ENCODE measurements at places on chromosomes 12 and 14.

- DNase-seq = no peak
Observed at GRCh38 chr12:113081873-113082272, 25.3 kb downstream of the DTX1 start.

DNA sequence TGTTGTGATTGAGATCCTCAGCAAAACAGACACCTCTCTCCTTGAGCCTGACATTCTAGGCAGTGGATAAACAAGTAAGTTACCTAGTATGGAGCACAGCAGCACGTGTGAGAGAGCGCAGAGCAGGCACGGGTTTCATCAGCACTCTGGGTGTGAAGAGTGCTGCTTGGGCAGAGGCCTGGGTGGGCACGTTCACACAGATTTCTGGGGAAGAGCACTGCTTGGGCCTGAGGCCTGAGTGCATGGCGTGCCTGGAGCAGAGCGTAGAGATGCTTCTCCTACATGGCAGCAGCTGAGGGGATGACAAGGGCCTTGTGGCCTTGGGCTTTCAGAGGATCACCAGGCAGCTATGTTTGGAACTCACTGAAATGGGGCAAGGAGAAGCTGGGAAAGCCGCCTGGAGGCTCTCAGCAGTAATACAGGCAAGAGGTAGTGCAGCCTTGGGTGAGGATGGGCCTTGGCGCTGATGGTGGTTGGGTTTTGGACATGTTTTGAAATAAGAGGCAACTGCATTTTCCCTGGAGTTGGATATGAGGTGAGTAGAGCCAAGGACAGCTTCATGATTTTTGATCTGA, 17.6 kb downstream of the CKB start:
- DNase-seq = no peak

DNA sequence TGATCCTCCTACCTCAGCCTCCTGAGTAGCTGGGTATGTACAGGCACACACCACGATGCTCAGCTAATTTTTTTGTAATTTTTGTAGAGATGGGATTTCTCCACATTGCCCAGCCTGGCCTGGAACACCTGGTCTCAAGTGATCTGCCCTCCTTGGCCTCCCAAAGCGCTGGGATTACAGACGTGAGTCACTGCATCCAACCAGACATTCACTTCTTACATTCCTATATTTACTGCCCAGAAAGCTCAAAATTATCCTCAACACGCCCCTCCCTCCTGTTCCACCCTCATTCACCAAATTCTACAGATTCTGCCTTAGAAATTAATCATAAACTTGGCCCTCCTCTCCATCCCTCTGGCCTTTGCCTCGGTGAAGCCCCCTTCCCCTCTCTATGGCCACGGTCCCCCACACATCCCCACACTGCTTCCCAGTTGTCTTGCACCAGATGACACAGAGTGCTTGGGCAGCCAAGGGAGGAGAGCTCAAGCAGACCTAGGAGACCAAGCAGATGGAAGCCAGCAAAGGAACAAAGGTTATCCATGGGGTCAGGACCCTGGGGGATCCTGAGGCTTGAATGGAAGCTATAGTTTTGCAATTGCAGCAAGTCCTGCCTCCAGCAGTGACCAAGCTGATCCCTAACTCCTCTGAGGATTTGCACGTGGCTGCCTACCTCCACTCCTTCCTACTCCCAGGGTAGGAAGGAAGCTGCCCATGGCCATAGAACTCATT, 213.2 kb upstream of the FOXN3 start:
- DNase-seq = no peak

DNA sequence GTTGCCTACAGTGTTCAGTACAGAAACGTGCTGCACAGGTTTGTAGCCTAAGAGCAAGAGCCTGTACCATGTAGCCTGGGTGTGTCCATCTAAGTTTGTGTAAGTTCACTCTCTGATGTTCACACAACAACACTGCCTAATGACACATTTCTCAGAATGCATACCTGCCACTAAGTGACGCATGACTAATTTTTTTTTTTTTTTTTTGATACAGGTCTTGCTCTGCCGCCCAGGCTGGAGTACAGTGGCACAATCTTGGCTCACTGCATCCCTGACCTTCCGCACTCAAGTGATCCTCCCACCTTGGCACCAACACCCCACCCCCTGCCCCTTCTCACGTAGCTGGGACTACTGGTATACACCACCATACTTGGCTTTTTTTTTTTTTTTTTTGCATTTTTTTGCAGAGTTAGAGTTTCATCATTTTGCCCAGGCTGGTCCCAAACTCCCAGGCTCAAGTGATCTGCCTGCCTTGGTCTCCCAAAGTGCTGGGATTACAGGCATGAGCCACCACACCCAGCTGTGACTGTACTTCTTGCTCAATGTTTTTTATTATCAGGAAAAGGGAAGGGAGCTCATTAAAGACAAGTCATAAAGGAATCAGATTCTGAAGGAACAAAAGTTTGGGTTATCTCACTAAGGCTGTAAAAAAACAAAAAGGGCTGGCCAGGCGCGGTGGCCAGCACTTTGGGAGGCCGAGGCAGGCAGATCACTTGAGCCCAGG, 10.0 kb upstream of the CDC42BPB start:
- DNase-seq = no peak

- DNase-seq = no peak
Observed at GRCh38 chr14:23380197-23380914, 3.5 kb downstream of the CMTM5 start.

GRCh38 chr12:65004270-65004669, 116.8 kb downstream of the WIF1 start:
- no peak for DNase-seq

DNA sequence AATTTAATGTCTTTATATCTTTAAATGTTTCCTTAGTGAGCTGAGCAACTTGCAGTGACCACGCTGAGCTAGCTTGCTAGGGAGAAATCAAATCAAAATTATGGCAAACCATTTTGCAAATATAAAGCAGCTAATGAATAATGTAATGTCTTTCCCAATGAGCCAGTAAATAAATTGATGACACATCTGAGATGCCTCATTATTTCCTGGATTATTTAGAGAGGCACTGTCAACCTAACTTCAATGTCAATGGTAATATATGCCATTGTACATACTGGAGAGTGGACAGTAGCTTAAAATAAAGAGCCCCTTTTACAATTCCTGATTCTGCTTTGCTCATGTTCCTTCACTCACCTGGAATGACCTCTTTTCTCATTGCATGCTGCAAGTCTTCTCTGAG, 182.6 kb downstream of the PHLDA1 start:
- no peak for DNase-seq

DNA sequence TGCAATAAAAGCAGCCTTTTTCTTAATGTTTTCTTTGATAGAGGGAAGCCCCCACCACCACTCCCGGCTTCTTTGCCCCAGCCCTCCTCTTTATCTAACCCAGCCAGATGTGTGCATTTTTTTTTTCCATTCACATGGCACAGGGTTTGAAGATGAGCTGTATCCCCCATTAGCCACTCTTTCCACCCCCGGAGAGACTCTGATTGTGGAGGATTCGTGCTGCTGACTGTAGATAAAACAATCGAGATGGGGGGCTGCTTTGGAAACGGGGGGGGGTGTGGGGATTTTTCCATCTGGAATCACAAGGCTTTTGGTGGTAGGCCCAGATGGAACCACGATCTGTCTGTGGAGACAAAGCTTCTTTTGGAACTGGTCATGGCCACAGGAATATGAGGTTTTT, 46.2 kb upstream of the VASH1 start:
- no peak for DNase-seq

GRCh38 chr14:78782551-78782950, 612.4 kb downstream of the NRXN3 start:
- no peak for DNase-seq

DNA sequence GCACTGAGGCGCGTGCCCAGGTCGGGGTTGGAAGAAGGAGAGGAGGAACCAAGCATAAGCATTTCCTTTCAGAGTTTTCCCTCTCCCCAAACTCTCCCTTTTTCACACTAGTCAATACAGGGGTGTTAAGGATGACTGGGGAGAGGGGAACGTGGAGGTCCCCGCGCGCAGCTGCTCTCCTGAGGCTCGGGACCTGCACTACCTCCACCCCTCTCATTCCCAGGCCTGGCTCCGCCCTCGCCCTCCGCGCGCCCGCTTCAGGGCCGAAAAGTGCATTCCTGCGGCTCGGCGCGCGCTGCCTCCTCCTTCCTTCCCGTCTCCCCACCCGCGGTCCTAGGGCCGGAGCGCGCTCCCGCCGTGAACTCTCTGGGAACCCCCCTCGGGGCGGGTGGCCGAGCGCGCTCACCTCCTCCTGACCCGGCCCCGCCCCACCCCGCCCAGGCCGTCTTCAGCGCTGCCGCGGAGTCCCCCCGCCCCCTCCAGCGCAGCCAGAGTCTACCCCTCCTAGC, 11.3 kb downstream of the RARG start:
- peak; percentile 70 for DNase-seq

DNA sequence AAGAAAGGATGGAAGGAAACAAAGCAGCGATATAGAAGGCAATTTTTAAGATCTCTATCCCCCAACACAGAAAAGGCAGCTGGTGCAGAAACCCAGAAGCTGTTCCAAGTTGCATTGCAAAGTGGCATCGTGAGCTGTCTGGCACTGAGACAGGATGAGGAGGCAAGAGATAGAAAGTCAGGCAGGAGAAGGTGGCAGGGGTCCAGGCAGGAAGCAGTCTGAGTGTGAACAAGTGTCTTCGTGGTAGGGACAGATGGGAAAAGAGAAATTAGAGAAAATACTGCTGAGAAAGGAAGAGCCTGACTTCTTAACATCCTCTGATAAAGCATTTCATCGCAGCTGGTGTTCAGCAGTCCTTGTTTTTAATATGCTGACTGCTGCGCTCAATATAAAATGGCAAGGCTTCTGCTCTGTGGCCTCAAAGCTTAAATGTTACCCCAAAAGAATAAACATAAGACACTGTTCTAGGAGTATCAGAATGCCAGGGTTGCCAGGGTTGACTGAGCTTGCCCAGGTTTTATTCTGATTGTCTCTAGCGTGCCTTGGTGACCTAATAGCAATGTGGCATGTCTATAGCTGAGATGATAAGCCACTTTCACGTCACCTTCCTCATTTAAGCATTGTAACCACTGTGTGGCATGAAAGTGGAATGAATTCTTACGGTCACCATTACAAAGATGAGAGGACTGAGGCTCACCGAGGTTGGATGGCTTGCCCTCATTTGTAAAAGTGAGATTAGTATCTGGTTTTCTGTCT, 397.6 kb downstream of the NUAK1 start:
- no peak for DNase-seq

- no peak for DNase-seq
Observed at GRCh38 chr14:32134448-32135097, 57.5 kb downstream of the ARHGAP5 start.
